Natural killer cell treated with Interleukin-12 subunit alpha and Interleukin-12 subunit beta and Interleukin-15 and Interleukin-18, amount 100 ng/mL, for 72 hours (primary cell): ENCODE measurements at places on chromosomes 3 and 15. TPM values are rescaled to one million over a fixed set of nuclear protein-coding genes. Genes with fewer than 3 reads are reported as not detected.
A peak's percentile ranks its signal among the peaks of the same experiment; 100 is the strongest.

DNA sequence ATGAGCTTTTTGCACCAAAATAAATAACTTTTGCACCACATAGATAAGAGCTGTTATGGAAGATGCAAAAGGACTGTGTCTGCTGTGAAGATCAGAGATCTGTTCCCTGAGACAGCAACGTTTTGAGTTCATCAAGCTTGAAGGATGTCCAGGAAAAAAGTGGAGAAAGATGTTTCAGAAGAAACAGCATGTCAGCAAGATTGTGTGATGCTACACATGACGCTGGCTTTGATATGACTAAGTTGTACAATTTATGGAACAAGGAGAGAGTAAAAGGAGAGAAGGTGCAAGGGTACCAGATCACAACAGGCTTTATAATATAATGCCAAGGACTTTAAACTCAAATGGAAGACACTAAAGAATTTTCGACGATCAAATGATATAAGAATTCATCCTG is 16.6 kb downstream of the TJP1 start:
- no peak overlapping the region for H3K4me3 ChIP-seq
- peaks cover 60% of the 10 kb centered on the region for H3K27me3 ChIP-seq
- DNase-seq, result no peak
- no peaks in the 10 kb centered on the region for H3K4me1 ChIP-seq
- H3K27ac ChIP-seq, result no peak overlapping the region
- H3K36me3 ChIP-seq, result no peaks in the 10 kb centered on the region

DNA sequence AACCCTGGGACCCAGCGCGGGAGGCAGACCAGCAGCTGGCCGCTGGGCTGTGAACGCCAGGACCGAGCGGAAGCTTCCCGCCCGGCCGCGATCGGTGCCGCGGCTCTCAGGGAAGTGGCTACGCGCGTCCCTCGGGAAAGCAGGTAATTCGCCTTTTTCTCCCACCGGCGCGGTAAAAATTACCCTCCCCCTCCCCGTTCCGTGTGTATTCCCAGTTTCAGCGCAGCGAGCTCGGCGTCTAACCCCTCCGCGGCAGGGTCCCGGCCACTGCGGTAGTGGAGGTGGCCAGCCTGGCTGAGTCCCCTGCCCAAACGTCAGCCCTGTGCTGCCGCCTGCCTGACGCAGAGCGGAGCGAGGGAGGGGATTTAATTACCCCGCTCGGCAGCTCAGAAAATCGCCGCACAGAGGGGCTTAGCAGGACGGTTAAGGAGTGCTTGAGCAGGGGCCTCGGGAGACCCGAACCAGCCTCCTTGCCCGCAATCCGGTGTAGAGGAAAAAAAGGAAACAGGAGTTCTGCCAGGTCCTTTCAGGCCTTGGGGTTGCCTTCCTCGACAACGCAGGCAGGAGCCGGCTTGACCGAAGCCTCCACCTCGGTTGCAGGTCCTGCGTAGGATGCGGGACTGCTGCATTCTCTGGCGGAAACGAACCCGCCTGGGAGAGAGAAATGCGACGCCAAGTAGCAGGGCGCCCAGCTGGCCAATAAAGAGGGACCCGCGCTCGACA is 2.9 kb downstream of the GATA2 start:
- H3K36me3 ChIP-seq, result no peaks in the 10 kb centered on the region
- H3K4me3 ChIP-seq, result peak overlapping the region; percentile 60
- peak; percentile 58 for DNase-seq
- H3K27me3 ChIP-seq, result peaks cover 41% of the 10 kb centered on the region

- no peak for DNase-seq
- peaks cover 31% of the 10 kb centered on the region for H3K27me3 ChIP-seq
- H3K36me3 ChIP-seq, result no peaks in the 10 kb centered on the region
- no peak overlapping the region for H3K4me3 ChIP-seq
- no peak overlapping the region for H3K27ac ChIP-seq
Measured at GRCh38 chr3:14047841-14048240, 76.8 kb downstream of the CHCHD4 start.

The MYEF2 gene
- 8.9 TPM for total RNA-seq

DNA sequence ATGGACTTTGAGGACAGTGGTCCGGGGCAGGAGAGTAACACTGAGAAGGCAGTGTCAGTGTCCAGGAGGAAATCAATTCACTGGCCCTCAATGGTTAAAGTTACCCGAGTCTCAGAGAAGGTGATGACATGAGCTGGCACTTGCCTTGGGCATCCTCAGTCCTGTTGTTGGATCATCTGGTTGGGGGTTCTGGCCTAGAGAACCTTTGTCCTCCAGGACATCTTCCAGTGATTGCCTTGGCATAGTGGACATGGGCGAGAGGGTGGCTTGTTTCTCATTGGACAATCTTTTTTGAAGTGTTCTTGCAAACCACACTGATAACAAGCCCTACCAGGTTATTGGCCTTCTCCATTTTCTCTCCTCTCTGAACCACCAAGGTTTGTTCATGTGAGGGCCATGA is 83.4 kb upstream of the TERB2 start:
- no peak overlapping the region for H3K27ac ChIP-seq
- DNase-seq, result no peak
- no peaks in the 10 kb centered on the region for H3K4me1 ChIP-seq
- H3K27me3 ChIP-seq, result peaks cover 18% of the 10 kb centered on the region

GRCh38 chr3:182027366-182027765 is 315.6 kb downstream of the SOX2 start:
- no peaks in the 10 kb centered on the region for H3K36me3 ChIP-seq
- no peak overlapping the region for H3K27ac ChIP-seq
- H3K27me3 ChIP-seq, result no peaks in the 10 kb centered on the region
- no peak for DNase-seq
- no peaks in the 10 kb centered on the region for H3K4me1 ChIP-seq
- no peak overlapping the region for H3K4me3 ChIP-seq

- no peak for DNase-seq
- H3K36me3 ChIP-seq, result no peaks in the 10 kb centered on the region
- H3K4me1 ChIP-seq, result no peaks in the 10 kb centered on the region
- no peaks in the 10 kb centered on the region for H3K27me3 ChIP-seq
Measured at GRCh38 chr3:155387571-155387970, 94.1 kb upstream of the STRIT1 start.

GRCh38 chr3:30350901-30351300 is 255.5 kb upstream of the TGFBR2 start:
- H3K36me3 ChIP-seq, result no peaks in the 10 kb centered on the region
- peaks cover 85% of the 10 kb centered on the region for H3K4me1 ChIP-seq
- no peak overlapping the region for H3K27ac ChIP-seq

DNA sequence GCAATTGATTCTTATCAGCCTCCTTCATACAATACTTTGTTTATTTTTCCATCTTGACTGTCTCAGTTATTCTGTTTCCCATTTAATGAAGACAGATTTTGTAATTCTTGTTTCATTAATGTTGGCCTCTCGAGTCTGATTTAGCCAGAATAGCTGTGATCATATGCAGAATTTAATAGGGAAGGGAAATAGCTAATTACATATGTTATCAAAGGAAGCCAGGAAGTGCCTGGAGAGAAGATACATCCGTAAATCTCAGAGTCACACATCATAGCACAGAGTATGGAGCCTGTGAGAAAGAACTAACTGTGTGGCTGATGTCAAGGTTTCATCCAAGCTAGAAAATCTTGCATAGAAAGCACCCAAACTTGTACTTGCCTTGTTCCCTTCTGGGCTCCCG is 288.9 kb upstream of the SLCO3A1 start:
- H3K4me1 ChIP-seq, result no peaks in the 10 kb centered on the region
- H3K4me3 ChIP-seq, result no peak overlapping the region
- no peaks in the 10 kb centered on the region for H3K36me3 ChIP-seq
- H3K27ac ChIP-seq, result no peak overlapping the region
- peaks cover 40% of the 10 kb centered on the region for H3K27me3 ChIP-seq
